GM13976 (cell line): ENCODE measurements at places on chromosomes 5 and 9.

GRCh38 chr9:15531380-15531779 is 20.6 kb upstream of the PSIP1 start:
- DNase-seq: peak; percentile 41

DNA sequence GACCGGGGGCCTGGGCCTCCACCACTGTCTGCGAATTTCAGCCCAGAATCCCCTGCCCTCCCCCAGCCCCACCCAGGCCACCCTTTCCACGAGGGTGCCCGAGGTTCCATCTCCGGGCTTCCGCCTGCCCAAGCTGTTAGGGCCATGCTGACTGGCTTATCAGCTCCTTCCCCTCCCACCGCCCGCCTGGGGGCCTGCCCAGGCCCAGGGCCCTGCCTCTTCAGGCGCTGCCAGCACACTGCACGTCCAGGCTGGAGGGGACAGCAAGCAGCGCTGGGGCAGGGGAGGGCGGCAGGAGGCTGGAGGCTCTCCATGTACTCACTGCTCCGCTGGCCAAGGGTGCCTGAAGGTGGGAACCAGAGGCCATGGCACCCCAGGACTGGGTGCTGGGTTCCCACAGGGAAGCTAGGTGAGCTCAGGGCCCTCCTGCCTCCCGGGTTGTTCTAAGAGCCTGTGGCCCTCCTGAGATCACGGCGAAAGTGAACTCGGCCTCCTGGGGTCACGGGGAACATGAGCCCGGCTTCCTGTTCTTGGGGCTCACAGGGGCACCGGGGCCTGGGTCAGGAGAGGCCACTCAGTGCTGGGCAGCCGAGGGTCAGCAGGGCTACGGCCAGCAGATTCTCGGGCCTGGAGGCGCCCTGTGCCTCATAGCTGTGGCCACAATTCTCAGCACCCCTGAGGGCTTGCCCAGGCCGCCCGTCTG is 57.7 kb upstream of the EGFL7 start:
- no peak for DNase-seq

DNA sequence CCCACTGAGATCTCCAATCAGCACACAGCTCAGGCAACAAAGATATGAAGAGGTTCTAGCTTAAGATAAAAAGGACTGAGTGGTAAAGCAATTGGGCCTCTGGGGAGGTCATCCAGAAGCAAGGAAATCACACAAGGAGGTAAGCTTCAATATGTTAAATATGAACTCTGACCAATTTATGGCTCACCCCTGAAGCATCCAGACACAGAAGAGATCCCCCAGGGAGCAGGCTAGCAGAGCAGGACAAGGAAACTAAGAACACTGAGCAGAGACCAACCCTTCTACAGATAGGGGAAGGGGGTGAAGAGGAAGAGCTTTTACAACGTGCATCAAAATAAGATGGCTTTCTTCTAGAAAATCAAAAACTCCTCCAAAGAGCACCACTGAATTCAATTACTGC is 616.2 kb downstream of the DNAH5 start:
- no peak for DNase-seq

DNA sequence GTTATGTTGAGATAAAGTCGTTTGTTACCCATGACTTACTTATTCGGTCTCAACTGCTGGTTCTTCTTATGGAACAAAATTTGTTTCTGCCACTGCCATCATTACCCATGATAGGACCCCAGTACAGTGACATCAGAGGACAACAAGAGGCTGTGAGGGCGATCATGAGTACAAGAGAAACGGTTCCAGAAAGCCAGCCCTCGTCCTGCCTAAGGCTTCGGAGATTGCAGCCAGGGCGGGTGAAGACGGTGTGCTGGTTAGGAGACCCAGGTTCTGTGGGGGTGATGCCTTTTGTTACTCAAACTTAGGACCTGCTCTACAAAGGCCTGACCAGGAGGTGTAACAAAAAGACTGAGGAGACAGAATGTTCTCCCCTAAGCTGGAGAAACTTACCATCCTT is 10.9 kb downstream of the FYB1 start:
- no peak for DNase-seq

DNA sequence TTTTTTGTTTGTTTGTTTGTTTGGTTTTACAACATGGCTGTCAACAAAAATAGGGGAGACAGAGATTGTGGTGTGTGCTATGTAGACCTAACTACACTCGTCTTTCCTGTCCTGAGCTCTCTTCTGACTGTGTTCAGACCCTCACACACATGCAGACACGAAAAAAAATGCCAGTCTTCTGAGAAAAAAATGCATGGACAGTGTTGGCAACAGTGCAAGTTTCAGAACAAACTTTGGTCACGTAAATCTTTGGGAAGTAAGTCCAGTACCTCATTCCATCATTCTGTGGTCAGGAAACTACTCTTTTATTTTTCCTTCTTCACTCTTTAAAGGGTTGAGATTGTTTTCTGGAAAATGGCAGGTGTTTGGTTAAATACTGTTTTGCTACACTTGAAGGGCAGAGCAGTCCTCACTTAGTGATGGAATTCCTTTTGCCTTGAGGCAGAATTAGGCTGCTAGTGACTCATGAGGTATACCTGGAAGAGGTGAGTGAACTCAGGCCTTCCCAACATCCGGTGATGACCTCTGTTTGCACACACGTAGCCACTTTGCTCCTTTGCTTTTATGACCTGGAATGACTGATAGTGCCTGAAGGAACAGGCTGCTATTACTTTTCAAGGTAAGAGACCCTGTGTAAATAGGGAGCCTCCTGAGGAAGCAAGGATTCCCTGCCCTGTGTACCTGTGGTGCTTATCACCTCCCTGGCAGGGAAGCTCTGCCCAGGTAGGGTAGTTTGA is 81.6 kb upstream of the TNFAIP8 start:
- DNase-seq: no peak

GRCh38 chr9:128902351-128903078 is 18.3 kb upstream of the PHYHD1 start:
- DNase-seq: peak; percentile 88

GRCh38 chr5:74296685-74297408 is 343.7 kb downstream of the ENC1 start:
- DNase-seq: no peak

DNA sequence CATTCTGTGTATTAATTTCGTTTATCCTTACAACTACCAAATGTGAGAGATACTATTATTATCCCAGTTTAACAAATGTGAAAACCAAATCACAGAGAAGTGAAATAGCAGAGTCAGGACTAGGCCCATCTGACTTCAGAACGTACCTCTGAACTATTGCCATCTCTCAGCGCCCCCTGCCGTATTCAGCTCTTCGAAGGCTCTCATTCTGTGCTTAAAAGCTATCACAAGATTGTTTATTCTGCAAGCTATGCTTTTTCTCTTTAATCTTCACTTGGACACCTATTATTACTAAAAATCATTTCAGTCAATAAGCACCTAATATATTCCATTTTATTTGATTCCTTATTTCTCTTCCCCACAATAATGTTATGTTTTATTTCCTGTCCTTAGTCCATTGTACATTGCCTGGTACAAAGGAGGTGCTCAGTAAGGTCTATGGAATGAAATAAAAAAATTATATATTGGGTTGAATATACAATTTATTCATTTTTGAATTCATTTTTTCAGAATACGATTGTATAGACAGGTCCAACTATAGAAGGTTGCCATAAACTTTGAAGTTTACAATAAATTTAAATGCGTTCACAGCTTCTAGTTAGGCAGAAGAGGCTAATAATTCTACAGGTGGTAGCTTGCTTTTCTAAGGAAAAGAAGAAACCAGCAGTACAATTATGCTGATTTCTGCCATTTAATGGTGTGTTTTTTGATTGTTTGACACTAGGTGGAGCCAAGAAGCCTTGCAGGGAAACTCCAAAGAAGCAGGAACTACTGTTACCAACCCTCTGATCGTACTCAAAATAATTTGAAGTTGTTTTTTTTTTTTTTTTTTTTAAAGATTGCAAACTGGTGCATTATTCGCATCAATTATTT is 202.2 kb upstream of the DMRTA1 start:
- peak; percentile 32 for DNase-seq

DNA sequence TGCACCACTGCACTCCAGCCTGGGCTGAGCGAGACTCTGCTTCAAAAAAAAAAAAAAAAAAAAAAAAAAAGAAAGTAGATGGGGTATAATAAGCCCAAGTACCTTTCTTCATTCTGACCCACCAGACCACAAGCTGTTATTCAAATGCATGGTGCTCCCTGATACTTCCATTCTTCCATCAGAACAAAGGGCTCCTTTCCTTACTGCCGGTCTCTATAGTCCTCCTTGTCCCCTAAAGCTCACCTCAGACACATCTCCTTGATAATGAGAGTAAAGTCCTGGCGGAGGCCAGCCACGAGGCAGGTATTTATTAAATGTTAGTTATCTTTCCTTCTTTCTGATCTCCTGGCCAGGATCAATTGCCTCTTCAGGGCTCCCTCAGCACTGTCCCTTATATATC is 162.5 kb downstream of the RAB3C start:
- DNase-seq: no peak

DNA sequence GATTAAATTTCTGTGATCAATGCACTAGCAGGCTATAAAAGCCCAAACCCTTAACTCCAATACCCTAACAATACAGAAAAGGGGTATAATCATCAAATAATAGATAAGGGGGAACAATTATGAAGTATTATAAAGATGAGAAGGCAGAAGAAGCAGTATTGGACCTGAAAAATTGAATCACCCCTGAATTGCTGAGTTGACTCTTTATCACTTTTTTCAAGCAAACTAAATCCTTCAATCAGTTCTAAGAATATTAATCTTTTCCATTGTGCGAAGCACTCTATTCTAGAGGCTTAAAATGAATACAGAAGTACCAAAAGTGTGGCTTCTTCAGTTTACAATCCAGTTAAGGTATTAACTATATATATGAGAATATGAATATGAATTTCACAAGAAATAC is 120.7 kb downstream of the RNF180 start:
- DNase-seq: no peak
